HCT116 (cell line): ENCODE measurements at places on chromosomes 6 and 20. TPM values are rescaled to one million over a fixed set of nuclear protein-coding genes. Genes with fewer than 3 reads are reported as not detected.

- no peaks in the 10 kb centered on the region for H3K27me3 ChIP-seq
- no peaks in the 10 kb centered on the region for H3K36me3 ChIP-seq
- H3K27ac ChIP-seq: no peak overlapping the region
- peaks cover 21% of the 10 kb centered on the region for H3K4me1 ChIP-seq
- H3K4me3 ChIP-seq: no peak overlapping the region
- DNase-seq: no peak
Measured at GRCh38 chr6:4856785-4857184, 80.6 kb downstream of the CDYL start.

DNA sequence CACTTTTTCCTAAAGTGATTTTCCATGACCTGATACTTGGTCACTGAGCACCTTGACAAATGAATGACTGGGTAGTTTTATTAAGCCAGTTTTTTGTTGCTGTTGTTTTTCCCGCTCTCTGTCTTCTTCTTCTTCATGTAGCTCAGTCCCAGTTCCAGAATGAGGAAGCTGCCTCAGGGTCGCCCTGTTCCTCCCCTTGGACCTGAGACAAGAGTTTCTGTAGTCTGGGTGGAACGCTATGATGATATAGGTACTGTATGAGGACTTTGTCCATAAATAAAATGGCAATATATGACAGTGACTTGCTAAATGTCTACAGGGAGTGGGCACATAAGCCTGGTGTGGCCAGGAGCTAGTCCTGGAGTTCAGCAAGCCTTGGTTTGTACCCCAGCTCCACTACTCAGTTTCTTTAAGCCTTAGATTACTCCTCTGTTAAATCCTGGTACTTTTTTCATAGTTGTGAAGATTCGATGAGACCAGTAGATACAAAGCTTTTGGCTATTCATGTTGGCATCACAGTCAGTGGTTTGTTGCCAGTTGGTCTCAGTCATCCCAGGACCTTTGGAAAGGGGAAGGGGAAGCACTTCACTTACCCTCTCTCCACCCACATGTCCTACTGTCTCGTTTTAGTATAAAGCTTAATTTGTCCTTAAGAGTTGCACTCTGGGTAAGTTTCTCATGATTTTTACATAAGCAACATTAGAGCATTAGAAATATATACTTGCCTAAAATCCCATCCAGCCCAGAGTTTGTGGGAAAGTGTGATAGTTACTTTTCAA is 11.1 kb upstream of the ADIG start:
- H3K36me3 ChIP-seq: peaks cover 8% of the 10 kb centered on the region; the same call in 1 of the 2 replicates
- DNase-seq: no peak
- no peak overlapping the region for H3K4me3 ChIP-seq
- no peaks in the 10 kb centered on the region for H3K4me1 ChIP-seq

DNA sequence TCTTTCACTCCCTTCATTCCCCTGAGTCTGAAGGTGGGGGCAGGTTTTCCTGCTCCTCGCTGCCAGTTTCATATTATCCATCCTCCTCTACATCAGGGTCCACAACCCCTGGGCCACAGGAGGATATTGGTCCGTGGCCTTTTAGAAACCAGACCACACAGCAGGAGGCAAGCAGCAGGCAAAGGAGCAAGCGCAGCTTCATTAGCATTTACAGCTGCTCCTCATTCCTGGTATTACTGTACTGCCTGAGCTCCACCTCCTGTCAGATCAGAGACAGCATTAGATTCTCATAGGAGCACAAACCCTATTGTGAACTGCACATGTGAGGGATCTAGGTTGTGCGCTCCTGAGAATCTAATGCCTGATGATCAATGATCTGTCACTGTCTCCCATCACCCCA is 380.3 kb downstream of the ARHGAP18 start:
- no peak overlapping the region for H3K27ac ChIP-seq
- no peaks in the 10 kb centered on the region for H3K36me3 ChIP-seq
- no peaks in the 10 kb centered on the region for H3K27me3 ChIP-seq
- 0 out of 2 replicates have a peak, but pooled peaks cover 3% of the 10 kb centered on the region for H3K4me1 ChIP-seq

The SEMG2 gene
- not detected for total RNA-seq
